ENCODE measurements at places on chromosomes 1 and 21.

DNA sequence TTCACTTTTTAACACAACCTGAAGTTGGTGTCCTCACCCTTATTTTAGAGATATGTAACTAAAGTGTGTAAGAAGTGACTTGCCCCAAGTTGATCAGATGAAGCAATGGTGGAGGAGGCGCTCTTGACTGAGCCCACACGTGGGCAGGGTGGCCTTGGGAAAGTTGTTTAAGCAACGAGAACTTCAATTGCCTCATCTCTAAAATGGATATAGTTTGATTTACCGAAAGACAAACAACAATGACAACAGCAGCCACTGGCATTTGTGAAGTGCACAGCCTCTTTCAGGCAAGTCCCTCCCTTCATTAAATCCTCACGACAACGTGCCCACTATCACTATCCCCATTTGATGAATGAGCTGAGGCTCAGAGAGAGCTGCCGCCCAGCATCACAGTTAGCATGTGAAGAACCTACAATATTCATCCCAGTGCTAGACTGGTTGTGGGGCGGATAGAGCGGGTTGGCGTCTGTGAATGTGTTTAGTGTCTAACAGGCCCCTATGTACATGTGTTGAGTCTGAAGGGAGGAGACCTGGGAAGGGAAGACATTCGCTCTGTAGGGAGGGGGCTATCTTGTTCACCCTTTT is 3.0 kb downstream of the IL22RA1 start:
- no peak for DNase-seq

DNA sequence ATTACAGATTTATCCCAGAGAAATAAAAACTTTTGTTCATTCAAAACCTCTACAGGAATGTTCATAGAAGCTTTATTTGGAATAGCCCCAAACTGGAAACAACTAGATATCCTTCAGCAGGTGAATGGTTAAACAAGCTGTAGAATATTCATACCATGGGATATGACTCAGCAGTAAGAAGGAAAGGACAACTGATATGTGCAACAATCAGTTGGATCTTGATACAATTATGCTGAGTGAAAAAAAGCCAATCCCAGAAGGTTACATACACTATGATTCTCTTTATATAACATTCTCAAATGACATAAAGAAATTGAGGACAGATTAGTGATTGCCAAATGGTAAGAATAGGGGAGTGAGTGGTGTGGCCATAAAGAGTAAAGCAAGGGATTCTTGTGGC is 376.7 kb downstream of the S1PR1 start:
- DNase-seq = no peak

DNA sequence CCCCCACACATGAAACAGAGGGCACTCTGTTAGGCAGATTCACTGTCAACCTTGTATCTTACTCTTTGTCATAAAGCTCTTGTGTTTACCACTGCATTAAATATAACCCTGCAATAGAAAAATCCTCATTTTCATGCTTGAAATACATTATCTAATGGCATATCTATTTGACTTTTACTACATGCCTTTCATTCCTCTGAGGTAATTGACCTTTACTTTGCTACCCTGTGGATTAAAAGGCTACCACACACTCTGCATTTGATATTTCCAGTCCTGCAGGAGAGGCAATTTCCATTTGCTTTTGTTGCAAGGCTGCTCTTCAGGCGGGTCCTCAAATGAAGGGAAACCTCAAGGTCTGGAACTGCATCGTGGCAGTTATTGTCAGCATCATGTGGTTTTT is 238.0 kb downstream of the NTNG1 start:
- DNase-seq = no peak

DNA sequence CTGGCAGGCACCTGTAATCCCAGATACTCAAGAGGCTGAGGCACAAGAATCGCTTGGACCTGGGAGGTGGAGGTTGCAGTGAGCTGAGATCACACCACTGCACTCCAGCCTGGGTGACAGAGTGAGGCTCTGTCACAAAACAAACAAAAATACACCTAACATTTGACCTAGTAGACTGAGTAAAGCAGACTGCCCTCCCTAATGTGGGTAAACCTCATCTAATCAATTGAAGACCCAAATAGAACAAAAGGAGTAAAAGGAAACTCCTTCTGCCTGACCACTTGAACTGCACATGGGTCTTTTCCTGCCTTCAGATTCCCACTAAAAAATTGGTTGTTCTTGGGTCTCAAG is 19.0 kb upstream of the RBM15 start:
- DNase-seq = no peak

GRCh38 chr1:46804027-46804889 is 5.4 kb downstream of the CYP4B1 start:
- no peak for DNase-seq

DNA sequence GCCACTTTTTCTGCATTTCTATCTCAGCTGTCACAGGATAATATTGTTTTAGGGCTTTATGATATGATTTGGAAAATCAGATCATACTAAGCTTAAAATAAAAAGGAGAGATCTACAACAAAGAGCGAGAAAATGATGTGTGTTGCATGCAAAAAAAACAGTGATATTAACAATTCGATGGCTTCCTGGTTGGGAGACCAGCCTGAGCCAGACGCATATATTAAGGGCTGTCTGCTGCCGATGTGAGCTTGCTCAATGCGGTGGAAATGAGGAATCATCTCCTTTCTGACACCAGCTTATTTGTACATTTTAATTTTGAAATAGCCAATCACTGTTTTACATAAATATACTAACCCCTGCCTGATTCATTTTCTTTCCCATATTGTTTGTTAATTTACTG is 862.6 kb downstream of the USP25 start:
- no peak for DNase-seq

- no peak for DNase-seq
Measured at GRCh38 chr1:107865627-107866026, 99.4 kb downstream of the VAV3 start.

- no peak for DNase-seq
Measured at GRCh38 chr1:57850176-57850940, 426.5 kb upstream of the DAB1 start.

DNA sequence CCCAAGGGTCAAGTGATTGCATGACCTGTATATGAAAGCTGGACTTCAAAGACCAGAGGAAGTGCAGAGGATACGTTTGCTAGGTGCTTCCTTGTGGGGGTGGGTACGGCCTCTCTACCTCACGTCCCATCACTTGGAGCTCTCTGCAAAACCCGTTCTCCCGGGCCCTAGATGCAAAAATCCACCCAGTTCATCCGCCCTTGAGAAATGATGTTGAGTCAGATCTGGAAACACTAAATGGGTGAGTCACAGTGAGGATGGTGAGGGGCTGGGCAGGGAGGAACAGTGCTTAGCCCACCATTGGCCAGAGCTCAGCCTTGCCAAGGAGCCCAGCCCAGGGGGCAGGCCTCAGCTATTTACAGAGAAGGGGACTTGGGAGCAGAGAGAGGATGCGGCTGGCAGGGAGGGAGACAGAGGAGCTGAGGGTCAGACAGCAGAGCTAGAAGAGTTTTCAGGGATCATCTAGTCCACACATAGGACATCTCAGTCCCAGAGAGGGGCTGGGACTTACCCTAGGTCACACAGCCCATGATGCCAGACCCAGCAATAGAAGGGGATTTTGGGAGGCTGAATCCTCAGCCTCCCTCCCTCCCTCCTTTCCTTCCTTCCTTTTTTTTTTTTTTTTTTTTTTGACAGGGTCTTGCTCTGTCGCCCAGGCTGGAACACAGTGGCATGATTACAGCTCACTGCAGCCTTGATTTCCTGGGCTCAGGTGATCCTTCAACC is 14.6 kb downstream of the ARHGEF10L start:
- DNase-seq = no peak

GRCh38 chr1:10338611-10339010 is 60.3 kb upstream of the PGD start:
- DNase-seq = no peak

DNA sequence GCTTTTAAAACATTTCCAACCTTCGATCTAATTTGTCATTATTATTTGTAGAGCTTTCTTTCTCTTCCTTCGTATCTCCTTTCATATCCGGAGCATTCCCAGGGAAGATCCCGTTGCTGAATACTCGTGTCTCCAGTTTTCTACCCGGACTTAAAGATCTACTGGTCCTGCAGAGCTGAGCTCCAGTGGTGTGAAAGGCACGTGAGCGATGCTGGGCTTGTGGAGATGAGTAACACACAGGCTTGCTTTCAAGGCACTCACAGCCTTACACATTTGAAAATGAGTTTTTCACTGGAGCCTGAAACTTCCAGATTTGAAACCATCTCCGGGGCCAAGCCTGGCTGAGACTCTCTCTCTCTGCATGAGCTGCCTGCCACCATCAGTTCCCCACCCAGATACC is 428.3 kb downstream of the KIF26B start:
- DNase-seq = no peak

DNA sequence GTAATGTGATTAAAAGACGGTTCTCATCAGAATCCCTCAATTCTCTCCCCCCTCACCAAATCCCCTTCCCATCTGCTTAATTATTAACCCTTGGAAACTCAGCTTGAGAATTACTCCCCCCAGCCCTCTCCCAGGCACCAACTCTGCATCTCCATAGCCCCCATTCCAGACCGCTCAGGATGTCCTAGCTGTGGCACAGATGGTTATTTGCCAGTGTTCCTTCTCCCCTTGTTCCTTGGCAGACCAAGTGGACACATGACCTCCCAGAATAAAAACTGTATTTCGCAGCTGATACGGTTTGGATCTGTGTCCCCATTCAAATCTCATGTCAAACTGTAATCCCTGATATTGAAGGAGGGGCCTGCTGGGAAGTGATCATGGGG is 14.6 kb downstream of the HENMT1 start:
- DNase-seq = no peak

DNA sequence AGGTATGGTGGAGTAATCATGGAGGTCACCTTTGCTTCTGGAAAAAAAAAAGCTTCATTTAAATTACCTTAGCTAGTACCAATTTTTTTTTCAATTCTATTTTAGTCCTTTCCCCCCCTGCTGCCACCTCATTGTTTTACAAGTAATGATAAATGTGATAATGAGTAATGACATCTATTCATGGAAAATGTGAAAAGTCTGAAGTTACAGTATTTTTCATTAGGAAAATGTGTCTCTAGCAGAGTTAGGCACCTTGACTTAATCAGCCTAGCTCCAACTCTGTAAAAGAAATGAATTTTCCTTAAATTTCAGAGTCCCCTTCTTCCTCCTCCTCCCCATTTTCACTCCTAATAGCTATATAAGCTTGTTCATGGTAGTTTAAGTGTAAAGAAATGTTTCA is 204.9 kb upstream of the USP25 start:
- no peak for DNase-seq

DNA sequence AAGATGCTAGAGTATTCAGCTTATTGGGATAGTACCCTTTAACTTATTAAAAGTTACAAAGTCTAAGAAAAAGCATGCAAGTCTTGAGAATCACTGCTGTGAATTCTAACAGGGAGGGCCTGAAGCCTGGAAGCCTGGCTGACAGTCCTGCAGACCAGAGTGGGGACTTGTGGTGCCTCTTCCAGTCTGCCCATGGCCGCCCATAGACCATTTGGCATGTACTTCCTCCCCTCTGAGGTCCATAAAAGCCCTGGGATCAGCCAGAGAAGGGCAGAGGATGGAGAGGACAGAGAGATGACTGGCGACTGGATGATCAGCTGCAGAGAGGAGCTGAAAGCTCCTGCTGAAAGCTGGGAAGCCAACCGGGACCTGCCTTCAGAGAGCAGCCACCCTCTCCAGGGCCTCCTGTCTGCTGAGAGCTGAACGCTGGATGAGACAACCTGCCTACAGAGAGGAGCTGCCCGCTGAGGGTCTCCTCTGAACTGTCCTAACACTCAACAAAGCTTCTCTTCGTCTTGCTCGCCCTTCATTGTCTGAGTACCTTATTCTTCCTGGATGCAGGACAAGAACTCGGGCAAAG is 12.5 kb upstream of the SLC1A7 start:
- no peak for DNase-seq

GRCh38 chr21:27339902-27340301 is 373.0 kb upstream of the ADAMTS5 start:
- no peak for DNase-seq

GRCh38 chr1:41363591-41364320 is 2.5 kb downstream of the FOXO6 start:
- no peak for DNase-seq

GRCh38 chr1:9573723-9574122 is 15.0 kb upstream of the TMEM201 start:
- DNase-seq = no peak

DNA sequence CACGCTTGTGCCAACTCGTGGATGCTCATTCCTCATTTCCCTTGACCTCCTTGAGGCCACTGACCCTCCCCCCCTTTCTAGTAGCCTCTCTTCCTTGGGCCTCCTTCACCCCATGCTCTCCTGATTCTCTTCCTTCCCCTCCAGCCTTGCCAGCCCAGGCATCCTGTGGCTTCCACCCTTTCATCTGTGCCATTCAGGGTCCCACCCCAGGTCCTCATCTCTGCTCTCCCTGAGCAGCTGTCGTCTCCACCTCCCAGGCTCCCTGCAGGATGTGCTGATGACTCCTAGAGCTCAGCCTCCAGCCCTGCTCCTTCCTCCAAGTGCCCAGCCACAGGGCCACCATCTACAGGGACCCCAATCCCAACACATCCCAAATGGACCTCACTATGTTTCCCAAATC is 197.4 kb downstream of the GRIK3 start:
- DNase-seq = no peak

- DNase-seq = no peak
Measured at GRCh38 chr1:14529475-14529874, 69.0 kb upstream of the KAZN start.
